Ascending aorta (tissue), 2 donors: ENCODE measurements at places on chromosomes 13 and 19. TPM values are rescaled to one million over a fixed set of nuclear protein-coding genes. Genes with fewer than 3 reads are reported as not detected.
A peak's percentile ranks its signal among the peaks of the same experiment; 100 is the strongest.

DNA sequence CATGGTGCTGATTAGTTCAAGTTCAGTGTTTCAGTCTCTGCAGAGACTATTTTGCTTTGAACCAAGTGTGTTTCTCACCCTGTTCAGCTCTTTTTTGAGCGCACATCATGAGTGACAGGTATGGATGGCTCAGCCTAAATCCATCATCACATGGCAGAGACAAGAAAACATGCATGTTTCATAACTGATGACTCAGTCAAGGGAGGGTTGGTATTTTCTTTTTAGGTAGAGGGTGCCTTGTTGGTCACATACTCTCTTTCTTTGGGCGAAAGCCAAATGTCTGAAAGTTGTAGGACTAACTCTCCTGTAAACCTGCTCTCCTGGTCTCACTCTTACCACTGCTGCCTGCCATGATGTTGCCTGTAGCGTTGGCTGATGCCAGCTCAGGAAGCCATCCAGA, 48.1 kb upstream of the RAP2A start:
- peaks cover 3% of the 10 kb centered on the region for H3K4me1 ChIP-seq
- DNase-seq, result no peak

DNA sequence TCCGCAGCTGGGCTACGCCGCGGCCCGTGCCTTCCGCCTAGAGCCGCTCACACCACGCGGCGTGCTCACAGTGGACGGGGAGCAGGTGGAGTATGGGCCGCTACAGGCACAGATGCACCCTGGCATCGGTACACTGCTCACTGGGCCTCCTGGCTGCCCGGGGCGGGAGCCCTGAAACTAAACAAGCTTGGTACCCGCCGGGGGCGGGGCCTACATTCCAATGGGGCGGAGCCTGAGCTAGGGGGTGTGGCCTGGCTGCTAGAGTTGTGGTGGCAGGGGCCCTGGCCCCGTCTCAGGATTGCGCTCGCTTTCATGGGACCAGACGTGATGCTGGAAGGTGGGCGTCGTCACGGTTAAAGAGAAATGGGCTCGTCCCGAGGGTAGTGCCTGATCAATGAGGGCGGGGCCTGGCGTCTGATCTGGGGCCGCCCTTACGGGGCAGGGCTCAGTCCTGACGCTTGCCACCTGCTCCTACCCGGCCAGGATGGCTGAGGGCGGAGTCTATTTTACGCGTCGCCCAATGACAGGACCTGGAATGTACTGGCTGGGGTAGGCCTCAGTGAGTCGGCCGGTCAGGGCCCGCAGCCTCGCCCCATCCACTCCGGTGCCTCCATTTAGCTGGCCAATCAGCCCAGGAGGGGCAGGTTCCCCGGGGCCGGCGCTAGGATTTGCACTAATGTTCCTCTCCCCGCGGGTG, 7.4 kb downstream of the DBP start:
- H3K4me3 ChIP-seq, result peak overlapping the region; percentile 46
- H3K36me3 ChIP-seq, result peaks cover 23% of the 10 kb centered on the region
- peaks cover 35% of the 10 kb centered on the region for H3K4me1 ChIP-seq
- DNase-seq, result no peak

DNA sequence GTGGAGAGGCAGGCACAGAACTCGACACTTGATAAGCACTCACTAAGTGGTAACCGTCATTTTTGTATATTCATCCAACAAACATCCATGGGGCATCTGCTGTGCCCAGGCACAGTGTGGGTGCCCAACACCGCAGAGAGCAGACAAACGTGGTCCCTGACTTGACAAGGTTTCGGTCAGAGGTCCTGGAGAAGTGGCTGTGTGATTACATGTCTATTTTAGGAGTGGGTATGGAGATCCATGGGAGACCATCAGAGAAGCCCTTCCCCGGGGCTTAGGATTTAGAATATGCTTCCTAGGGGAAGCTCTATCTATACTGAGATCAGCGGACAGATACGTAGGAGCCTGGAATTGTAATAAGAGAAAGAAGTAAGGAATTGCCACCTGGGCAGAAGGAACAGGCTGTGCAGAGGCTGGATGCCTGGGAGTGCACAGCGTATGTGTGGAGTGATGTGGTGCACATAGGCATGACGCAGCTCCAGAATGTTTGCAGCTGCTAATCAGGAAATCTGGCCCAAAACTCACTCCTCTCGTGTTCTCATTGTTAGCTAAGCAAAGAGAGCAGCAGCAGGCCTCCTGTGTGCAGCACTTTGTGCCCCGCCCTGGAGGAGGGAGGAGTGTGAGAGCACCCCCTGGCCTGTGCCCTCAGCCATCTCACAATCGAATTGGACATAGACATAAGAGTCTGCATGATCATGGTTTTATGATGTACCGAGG, 23.0 kb upstream of the IRS2 start:
- DNase-seq, result no peak
- H3K36me3 ChIP-seq, result no peaks in the 10 kb centered on the region
- H3K4me1 ChIP-seq, result no peaks in the 10 kb centered on the region
- no peak overlapping the region for H3K27ac ChIP-seq

GGN gene
- 46.9 TPM for total RNA-seq

DNA sequence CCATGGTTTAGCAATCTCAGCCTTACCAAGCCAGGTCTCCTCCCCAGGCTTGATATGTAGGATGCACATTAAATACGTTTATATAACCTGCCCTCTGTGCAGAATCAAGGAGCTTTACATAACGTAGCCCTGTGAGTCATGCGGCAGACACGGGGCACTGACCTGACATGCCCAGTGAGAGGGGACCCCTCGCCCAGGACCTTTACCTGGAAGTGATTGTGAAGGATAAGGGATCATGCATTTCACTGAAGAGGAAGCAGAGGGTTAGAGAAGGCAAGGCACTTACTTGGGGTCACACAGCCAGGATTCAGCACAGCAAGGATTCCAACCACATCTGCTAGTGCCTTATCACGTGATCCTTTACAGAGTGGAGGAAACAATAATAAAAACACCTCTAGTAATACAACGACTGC, 18.9 kb upstream of the FOSB start:
- peaks cover 15% of the 10 kb centered on the region for H3K4me1 ChIP-seq
- H3K27ac ChIP-seq, result no peak overlapping the region
- no peak overlapping the region for H3K4me3 ChIP-seq
- DNase-seq, result no peak
- no peaks in the 10 kb centered on the region for H3K27me3 ChIP-seq

- DNase-seq, result no peak
- no peak overlapping the region for H3K27ac ChIP-seq
- H3K4me1 ChIP-seq, result no peaks in the 10 kb centered on the region
- H3K36me3 ChIP-seq, result no peaks in the 10 kb centered on the region
- H3K4me3 ChIP-seq, result no peak overlapping the region
- H3K27me3 ChIP-seq, result no peaks in the 10 kb centered on the region
These were observed 255.0 kb downstream of the LIG4 start for GRCh38 chr13:107960301-107960700.

DNA sequence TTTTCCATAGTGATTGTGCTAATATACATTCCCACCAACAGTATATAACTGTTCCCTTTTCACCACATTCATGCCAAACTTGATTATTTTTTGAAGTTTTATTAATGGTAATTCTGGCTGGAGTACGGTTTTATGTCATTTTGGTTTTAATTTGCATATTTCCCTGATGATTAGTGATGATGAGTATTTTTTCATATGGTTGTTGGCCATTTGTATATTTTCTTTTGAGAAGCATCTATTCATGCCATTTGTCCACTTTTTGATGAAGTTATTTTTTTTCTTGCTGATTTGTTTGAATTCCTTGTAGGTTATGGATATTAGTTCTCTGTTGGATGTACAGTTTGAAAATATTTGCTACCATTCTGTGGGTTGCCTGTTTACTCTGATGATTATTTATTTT, 484.4 kb upstream of the SPRY2 start:
- no peak overlapping the region for H3K4me3 ChIP-seq
- DNase-seq, result no peak

DNA sequence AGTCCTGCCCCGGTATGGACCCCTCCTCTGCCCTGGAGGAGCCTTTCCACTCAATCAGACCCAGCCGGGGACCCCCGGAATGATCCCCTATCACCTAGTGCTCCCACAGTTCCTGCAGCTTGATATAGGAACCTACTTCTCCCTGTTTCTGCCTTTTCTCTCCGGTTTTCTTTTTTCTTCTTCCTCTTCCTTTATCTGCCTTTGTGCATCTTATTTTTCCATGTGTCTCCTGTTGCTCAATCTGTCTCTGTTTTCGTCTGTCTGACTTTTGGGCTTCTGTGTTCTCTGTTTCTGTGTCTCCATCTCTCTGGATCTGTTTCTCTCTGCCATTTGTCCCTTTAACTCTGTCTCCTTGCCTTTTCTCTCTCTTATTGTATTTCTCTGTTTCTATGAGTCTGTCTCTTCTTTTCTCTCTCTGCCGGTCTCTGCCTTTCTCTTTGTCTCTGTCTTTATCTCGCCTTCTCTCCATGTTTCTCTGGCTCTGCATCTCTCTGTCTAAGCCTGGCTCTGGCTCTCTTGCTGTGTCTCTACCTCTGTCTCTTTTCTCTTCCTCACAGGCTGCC, 10.0 kb downstream of the MEGF8 start:
- no peak overlapping the region for H3K4me3 ChIP-seq
- H3K27me3 ChIP-seq, result no peaks in the 10 kb centered on the region
- H3K4me1 ChIP-seq, result no peaks in the 10 kb centered on the region
- H3K36me3 ChIP-seq, result peaks cover 18% of the 10 kb centered on the region

BICRA gene
- total RNA-seq, result 19.7 TPM
